ENCODE measurements at places on chromosomes 5 and 9. TPM values are rescaled to one million over a fixed set of nuclear protein-coding genes. Genes with fewer than 3 reads are reported as not detected.

GRCh38 chr5:114223866-114224265, 138.0 kb upstream of the KCNN2 start:
- DNase-seq = peak; percentile 47

DNA sequence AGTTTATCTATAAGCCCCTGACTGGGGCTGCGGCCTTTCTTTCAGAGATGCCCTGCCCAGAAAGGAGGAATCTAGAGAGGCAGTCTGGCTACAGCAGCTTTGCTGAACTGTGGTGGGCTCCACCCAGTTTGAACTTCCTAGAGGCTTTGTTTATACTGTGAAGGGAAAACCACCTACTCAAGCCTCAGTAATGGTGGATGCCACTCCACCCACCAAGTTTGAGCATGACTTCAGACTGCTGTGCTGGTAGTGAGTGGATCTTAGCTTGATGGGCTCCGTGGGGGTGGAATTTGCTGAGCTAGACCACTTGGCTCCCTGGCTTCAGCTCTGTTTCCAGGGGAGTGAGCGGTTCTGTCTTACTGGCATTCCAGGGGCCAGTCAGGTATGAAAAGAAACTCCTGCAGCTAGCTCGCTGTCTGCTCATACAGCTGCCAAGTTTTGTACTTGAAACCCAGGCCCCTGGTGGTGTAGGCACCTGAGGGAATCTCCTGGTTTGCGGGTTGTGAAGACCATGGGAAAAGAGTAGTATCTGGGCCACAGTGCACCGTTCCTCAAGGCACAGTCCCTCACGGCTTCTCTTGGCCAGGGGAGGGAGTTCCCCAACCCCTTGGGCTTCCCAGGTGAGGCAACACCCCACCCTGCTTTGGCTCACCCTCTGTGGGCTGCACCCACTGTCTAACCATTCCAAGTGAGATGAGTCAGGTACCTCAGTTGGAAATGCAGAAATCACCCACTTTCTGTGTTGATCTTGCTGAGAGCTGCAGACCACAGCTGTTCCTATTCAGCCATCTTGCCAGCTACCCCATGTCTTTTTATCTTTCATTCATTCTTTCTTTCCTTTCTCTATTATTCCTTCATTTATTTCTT, 211.8 kb upstream of the C9orf72 start:
- DNase-seq = peak; percentile 3

The YTHDC2 gene
- total RNA-seq = 12.2 TPM

GRCh38 chr5:112142769-112143270, 276.3 kb downstream of the EPB41L4A start:
- DNase-seq = peak; percentile 30

- no peak for DNase-seq
These were observed 67.5 kb upstream of the ERCC6L2 start for GRCh38 chr9:95808011-95808410.

The DOLPP1 gene
- total RNA-seq = 20.5 TPM

DNA sequence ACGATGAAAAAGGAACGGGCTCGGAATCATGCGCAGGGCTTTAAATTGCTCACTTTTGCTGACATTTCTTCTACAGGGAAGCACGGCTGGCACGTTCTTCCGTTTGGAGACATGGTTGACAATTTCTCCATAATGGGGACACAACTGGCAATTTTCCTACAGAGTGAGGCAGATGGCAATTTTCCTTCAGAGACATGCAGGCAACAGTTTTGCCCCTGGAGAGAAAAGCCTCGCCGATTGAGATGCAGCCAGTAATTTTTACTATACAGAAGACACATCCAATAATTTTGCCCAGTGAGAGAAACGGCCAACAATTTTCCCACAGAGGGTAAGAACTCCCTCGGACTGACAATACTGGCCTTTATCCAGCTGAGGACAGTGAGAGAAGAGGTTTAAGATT, 90.9 kb upstream of the GPR151 start:
- no peak for DNase-seq

GRCh38 chr5:157578079-157578780, 2.7 kb upstream of the ADAM19 start:
- no peak for DNase-seq

GRCh38 chr9:129172816-129173215, 5.2 kb downstream of the IER5L start:
- DNase-seq = no peak

DNA sequence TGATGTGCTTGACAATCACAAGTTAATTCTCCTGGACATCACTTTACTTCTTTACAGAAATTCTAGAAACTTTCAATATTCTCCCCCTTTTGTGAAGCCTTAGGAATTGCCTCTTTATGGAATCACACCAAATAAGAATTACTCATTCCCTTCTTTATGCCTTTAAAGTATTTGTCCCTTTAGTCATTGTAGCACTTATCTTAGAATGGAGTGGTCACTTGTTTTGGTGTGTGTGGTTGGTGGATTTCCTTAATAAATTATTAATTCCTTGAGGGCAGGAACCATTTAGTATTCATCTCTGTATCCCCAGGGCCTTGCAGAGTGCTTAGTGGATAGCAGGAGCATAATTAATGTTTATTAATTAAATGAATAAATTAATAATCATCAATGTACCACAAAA, 307.0 kb downstream of the ARRDC3 start:
- DNase-seq = no peak

DNA sequence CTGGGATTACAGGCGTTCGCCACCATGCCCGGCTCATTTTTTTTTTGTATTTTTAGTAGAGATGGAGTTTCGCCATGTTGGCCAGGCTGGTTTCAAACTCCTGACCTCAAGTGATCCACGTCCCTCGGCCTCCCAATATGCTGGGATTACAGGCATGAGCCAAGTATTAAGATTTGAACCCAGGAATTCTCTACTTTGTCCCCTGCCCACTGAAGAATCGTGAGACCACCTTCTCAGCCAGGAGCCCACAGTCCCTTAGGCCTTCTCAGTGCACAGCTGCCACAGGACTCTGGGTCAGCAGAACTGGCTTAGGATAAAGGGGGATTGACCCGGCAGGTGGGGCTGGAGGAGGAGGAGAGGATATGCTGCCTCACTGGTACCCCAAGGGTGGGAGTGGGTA, 13.4 kb downstream of the OLFML2A start:
- DNase-seq = no peak

The WDR31 gene
- total RNA-seq = 0.43 TPM

The PHF24 gene
- not detected for total RNA-seq

DNA sequence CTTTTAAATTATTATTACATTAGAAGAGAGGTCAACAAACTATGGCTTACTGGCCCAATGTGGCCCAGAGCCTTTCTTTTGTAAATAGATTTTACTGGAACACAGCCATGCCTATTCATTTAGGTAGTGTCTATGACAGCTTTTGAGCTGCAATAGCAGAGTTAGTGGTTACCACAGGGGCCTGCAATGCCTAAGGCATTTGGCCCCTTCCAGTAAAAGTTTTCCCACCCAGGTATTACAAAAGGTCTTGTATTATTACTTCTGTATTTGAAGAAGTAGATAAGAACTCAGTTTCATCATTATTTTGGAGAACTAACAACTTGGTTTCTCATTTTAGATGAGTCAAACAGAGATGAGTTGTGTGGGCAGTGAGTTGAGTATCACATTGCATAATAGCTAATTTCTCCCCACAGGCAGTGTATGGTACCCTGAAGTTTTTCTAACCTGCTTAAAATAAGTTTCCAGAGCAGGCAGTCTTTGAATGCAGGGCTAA, 9.5 kb downstream of the MTRR start:
- DNase-seq = no peak

The PGM5 gene
- 0.63 TPM for total RNA-seq

DNA sequence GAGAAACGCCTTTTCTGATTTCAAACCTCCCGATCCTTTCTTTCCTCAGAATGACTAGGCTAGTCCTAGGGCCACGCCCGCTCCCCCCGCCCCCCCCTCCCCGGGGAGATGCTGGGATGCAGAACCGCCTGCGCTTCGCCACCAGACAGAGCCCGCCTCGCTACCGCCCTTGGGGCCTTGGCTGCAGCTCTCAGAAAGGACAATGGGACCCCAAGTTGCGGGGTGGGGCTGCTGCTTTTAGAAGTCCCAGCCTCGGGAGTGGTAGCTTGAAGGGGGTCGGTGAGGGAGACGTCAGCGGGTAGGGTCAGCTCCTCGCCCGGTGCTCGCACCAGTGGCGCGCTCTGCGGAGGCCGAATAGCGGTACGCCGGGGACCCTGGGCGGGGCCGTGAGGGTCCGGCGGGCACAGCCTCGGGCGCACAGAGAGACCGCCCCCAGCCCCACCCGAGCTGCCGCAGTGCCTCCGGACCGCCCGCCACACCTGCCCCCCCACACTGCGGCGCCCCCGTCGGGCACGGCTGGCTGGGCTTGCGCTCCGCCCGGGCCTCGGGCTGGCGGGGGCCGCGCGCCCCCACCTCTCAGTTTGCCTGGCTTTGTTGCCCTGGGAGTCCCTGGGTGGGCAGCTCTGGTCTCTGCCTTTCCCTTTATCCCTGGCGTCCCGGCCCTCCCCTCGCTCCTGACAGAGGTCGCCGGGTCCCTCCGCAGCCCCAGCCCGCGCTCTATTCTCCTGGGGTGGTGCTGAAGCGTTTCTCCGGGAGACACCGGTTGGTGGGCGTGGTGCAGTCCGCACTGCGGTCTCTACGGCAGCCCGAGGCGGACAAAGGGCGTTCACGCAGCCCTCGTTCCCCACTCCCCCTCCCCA, 1.2 kb downstream of the MAP1B start:
- DNase-seq = peak; percentile 66

The PAEP gene
- total RNA-seq = 15.7 TPM

The SH3GL2 gene
- total RNA-seq = not detected

DNA sequence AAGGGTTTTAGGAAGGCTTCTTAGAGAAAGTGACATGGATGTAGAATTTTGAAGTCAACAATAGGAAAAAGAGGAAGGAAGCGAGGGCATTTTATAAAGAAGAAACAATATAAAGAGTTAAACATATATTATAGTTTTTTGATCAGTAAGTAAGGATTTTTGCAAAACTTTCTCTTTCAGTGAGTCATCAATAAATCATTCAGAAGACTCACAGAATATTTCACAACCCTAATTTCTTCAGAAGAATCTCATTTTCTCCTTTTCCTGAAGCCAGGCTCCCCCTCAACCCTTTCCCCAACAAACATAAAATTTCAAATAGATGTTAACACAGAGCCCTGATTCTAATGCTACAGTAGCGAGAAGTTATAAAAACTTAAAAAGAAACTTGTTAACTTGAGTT, 4.3 kb upstream of the COX7C start:
- no peak for DNase-seq

- DNase-seq = no peak
These were observed 62.8 kb downstream of the HMCN2 start for GRCh38 chr9:130328349-130328801.

GRCh38 chr5:53422539-53422938, 57.9 kb upstream of the FST start:
- peak; percentile 78 for DNase-seq

DNA sequence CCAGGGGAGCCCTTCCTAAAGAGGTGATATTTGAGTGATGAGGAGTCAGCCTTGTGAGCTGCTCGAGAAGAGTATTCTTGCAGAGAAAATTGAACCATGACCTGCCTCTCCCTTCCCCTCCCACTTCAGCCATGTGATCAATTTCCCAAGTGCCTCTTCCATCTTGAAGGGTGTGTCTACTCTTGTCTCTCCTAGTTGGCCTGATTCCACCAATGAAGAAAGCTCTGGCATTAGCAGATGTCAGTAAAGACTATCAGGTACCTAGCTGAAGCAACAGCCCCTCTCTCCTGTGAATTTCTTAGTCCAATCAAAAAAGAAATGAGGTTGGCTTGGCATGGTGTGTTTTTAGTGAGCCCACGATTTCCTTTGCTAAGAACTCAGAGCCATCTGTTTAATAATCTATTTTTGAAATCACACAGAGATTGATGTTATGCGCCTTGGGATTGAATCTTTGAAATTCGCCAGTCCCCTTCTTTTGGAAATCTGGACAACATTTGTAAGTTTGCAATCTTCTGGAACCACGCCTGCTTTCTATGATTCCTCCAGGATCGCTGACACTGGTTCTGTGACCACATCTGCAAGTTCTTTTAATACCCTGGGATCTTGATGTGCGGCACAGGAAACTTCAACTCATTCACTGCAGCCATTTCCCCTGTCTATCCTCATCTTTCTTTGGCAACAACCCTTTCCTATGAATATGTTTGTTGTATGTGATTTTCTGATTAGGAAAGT, 404.6 kb downstream of the DMRT2 start:
- no peak for DNase-seq

GRCh38 chr5:89418407-89419085, 535.6 kb upstream of the MEF2C start:
- peak; percentile 70 for DNase-seq

- DNase-seq = peak; percentile 72
These were observed 1.9 kb upstream of the RGMB start for GRCh38 chr5:98771382-98772109.

The TAS2R1 gene
- total RNA-seq = not detected

All from HT1080 (cell line).